Fibroblast of gingiva (primary cell): ENCODE measurements at places on chromosomes 11 and 22.

- no peak for DNase-seq
Observed at GRCh38 chr11:12130180-12130980, 20.0 kb downstream of the MICAL2 start.

- DNase-seq: no peak
Observed at GRCh38 chr11:12386745-12387144, 9.4 kb downstream of the PARVA start.

GRCh38 chr11:61076506-61077304 is 25.6 kb upstream of the CD5 start:
- no peak for DNase-seq

GRCh38 chr11:28274216-28274615 is 166.0 kb downstream of the METTL15 start:
- DNase-seq: no peak
